Upper lobe of left lung (tissue), 6 donors: ENCODE measurements at places on chromosomes 7 and 10. TPM values are rescaled to one million over a fixed set of nuclear protein-coding genes. Genes with fewer than 3 reads are reported as not detected.

DNA sequence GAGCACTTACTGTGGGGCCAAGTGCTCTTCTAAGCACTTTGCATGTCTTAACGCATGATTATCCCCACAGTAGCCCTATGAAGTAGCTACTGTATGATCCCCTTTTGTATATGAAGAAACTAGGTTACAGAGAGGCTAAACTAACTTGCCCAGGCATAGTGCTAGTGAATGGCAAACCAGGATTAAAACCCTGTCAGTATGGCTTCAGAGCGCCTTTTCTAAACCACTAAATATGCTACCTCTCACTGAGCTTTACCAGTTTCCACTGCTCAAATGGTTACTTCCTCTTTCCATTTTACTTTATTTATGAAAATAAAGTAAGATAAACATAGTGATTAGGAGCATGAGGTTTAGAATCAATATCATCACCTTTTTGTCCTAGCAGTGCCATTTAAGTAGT, 73.6 kb downstream of the PODXL start:
- no peak for DNase-seq
- no peak overlapping the region for H3K4me3 ChIP-seq
- H3K27me3 ChIP-seq = no peaks in the 10 kb centered on the region
- H3K36me3 ChIP-seq = peaks cover 17% of the 10 kb centered on the region
- peaks cover 14% of the 10 kb centered on the region for H3K4me1 ChIP-seq

GRCh38 chr10:30073767-30074060, 14.3 kb upstream of the JCAD start:
- no peaks in the 10 kb centered on the region for H3K36me3 ChIP-seq
- no peak overlapping the region for H3K27ac ChIP-seq
- no peaks in the 10 kb centered on the region for H3K27me3 ChIP-seq
- no peaks in the 10 kb centered on the region for H3K4me1 ChIP-seq
- no peak for DNase-seq
- H3K4me3 ChIP-seq = no peak overlapping the region

- no peaks in the 10 kb centered on the region for H3K27me3 ChIP-seq
- no peaks in the 10 kb centered on the region for H3K36me3 ChIP-seq
- H3K27ac ChIP-seq = no peak overlapping the region
- H3K4me1 ChIP-seq = no peaks in the 10 kb centered on the region
- no peak overlapping the region for H3K4me3 ChIP-seq
Measured at GRCh38 chr7:71548746-71549145, 416.8 kb downstream of the GALNT17 start.

GRCh38 chr7:6409091-6409490, 38.7 kb downstream of the DAGLB start:
- H3K27ac ChIP-seq = peak overlapping the region; percentile 1
- peaks cover 82% of the 10 kb centered on the region for H3K36me3 ChIP-seq
- DNase-seq = no peak
- no peaks in the 10 kb centered on the region for H3K4me1 ChIP-seq
- no peak overlapping the region for H3K4me3 ChIP-seq

- no peaks in the 10 kb centered on the region for H3K36me3 ChIP-seq
- no peak overlapping the region for H3K4me3 ChIP-seq
- no peaks in the 10 kb centered on the region for H3K4me1 ChIP-seq
- no peak for DNase-seq
- no peaks in the 10 kb centered on the region for H3K27me3 ChIP-seq
- H3K27ac ChIP-seq = no peak overlapping the region
Measured at GRCh38 chr7:137306748-137307147, 36.8 kb downstream of the PTN start.

DNA sequence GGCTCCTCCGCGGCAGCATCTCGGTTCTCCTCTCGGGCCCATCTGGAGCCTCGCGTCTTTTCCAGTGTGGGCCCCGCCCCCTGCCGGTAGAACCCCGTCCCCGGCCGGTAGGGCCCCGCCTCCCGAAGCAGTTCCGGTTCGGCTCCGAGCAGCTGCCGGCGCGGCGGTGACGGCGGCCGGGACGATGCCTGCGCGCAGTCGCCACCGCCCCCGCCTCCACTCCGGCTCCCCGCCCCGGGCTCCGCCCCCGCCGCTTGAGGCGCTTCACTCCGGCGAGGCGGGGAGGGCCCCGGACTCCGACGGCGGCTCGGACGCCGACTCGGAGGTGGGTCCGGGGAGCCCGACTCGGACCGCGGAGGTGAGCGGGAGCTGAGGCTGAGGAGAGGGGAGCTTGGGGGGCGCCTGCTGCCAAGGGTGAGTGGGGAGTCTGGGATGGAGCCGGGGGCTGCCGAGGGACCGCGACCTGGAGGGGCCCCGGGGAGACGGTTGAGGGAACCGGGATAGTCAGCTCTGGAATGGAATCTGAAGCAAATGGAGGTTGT, at the start of gene SAMD8:
Gene SAMD8, plus strand, starts transcription at position 292 of the 542 bp plus-strand sequence. CDS start 38,873 bp downstream, outside the sequence.
- no peaks in the 10 kb centered on the region for H3K36me3 ChIP-seq
- no peaks in the 10 kb centered on the region for H3K27me3 ChIP-seq
- peak; percentile 98 for DNase-seq
- H3K4me3 ChIP-seq = peak within 1 kb of the TSS; percentile 70

DNA sequence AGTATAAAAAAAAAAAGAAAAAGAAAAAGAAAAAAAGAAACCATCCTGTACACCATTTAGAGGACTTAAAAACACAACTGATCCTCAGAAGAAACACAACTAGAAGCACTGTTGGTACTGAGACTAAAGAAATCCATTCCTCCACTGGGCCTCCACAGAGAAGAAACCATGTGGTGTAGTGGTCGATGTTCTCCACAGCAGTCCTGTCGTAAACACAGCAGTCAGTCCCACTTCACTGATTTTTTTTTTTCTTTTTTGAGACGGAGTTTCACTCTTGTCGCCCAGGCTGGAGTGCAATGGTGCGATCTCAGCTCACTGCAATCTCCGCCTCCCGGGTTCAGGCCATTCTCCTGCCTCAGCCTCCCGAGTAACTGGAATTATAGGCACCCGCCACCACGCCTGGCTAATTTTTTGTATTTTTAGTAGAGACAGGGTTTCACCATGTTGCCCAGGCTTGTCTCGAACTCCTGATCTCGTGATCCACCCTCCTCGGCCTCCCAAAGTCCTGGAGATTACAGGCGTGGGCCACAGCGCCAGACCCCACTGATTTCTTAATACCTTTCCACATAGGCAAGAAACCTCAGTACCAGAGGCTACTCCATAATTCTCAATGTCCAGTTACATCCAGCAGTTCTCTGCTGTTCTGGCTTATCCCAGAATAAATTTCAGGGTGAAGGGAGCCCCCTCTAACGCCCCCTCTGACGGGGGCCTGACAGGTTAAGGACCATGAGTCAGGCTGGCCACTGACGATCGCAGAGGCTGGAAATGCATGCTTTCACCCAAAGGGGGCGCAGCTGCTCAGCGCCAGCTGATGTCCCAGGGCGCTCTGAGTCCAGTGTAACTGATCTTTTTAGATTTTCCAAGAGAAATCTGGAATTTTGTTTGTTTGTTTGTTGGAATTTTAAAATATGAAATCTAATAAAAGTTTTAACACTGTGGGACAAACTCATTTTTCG, 24.8 kb upstream of the FFAR4 start:
- no peaks in the 10 kb centered on the region for H3K27me3 ChIP-seq
- H3K36me3 ChIP-seq = no peaks in the 10 kb centered on the region
- H3K27ac ChIP-seq = no peak overlapping the region
- no peak overlapping the region for H3K4me3 ChIP-seq

DNA sequence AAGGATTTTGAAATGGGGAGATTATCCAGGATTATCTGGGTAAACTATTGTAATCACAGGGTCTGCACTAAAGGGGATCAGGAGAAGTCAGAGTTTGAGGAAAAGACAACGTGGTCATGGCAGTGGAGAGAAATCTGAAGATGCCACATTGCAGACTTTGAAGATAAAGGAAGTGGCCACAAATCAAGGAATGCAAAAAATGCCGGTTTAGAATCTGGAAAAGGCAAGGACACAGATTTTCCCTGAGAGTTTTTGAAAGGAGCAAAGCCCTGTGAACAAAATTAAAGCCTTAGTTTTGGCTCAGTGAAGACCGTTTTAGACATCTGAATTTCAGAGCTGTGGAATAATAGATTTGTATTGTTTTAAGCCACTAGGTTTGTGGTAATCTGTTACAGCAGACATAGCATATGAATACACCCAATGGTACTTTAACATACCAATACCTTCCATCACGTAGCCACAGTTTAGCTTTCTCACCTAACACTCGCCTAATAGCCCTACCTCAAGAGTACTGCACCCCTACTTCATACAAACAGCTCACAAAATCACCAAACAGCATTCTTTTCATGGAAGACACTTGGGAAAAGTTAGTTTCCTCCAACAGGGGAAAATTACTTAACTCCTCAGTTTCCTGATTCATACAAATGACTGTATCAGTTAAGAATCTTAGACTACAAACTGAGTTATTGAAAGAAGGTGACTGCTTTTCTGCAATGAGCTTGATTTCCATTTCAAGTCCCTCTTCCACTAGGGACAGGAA, 446.5 kb downstream of the INHBA start:
- no peaks in the 10 kb centered on the region for H3K27me3 ChIP-seq
- no peaks in the 10 kb centered on the region for H3K36me3 ChIP-seq
- no peak overlapping the region for H3K27ac ChIP-seq
- no peak overlapping the region for H3K4me3 ChIP-seq
- H3K4me1 ChIP-seq = no peaks in the 10 kb centered on the region

DNA sequence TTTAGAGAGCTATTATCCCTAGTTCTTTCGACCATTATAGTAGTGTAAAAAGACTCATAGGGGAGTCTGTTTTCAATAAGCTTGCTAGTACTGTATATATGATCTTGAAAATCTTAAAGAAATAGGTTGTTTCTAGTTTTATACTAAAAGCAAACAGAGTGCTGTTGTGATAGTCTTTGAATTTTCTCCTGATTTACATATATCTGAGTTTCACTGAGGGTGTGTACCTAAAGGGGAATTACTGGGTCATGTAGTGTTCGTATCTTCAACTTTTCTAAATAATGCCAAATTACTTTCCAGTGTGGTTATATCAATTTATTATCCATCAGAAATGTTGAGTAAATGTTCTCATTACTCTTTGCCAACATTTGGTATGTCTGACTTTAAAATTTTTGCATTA, 70.8 kb upstream of the BAMBI start:
- no peaks in the 10 kb centered on the region for H3K27me3 ChIP-seq
- DNase-seq = no peak
- H3K36me3 ChIP-seq = peaks cover 28% of the 10 kb centered on the region

- H3K27ac ChIP-seq = no peak overlapping the region
- H3K36me3 ChIP-seq = no peaks in the 10 kb centered on the region
- no peaks in the 10 kb centered on the region for H3K27me3 ChIP-seq
- DNase-seq = no peak
- H3K4me1 ChIP-seq = no peaks in the 10 kb centered on the region
- H3K4me3 ChIP-seq = no peak overlapping the region
Measured at GRCh38 chr7:18352339-18353255, 143.0 kb upstream of the HDAC9 start.

DNA sequence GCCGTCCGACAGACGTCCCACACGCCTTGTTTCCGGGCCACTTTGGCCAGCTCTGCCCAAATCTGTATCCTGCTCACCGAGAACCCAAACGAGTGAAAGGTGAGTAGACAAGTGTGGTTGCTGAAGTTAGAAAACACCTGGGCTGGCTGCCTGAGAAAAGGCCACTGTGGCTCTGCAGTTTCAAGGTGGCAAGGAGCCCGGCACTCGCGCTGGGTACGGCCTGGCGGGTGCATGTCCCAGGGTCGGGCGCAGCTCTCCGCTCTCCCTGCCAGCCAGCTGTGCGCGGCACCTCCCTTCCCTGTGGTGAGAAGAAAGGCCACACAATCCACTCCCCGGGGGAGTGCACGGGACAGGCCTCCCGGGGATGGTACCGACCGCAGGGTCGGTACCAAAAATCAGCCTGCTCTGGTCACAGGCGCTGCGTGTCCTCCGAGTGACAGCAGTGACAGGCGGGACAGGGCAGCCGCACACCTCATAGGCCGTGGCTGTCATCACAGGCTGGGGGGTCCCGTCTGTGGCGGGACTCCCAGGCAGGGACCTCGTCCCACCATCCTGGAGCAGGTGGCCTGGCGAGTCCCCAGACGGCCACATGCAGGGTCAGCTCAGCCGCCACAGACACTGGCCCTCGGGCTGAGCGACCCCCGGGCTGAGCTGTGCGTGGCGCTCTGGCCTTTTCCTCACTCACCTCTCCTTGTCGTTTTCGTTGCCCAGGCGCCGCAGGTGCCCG, 22.8 kb downstream of the CFAP46 start:
- H3K27ac ChIP-seq = no peak overlapping the region
- no peaks in the 10 kb centered on the region for H3K4me1 ChIP-seq
- DNase-seq = peak; percentile 69
- no peak overlapping the region for H3K4me3 ChIP-seq
- no peaks in the 10 kb centered on the region for H3K27me3 ChIP-seq

DNA sequence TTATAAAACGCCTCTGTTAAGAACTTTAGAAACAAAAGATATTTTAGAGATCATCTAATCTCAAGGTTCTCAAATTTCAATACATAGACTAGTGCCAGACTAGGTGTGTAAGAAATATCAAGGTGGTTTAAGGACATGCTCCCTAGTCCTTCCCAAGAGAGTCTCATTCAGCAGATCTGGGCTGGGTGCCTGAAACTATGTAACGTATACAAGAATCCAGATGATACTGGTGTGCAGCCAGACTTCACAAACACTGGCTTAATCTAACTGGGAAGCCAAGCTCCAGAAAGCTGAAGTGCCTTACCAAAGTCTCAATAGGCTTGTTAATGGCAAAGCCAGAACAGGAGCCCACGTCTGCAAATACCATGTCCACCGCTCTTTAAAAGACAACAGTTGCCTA, 105.0 kb upstream of the AMPH start:
- no peaks in the 10 kb centered on the region for H3K27me3 ChIP-seq
- no peak overlapping the region for H3K4me3 ChIP-seq
- H3K27ac ChIP-seq = no peak overlapping the region
- H3K36me3 ChIP-seq = peaks cover 29% of the 10 kb centered on the region
- DNase-seq = no peak
- no peaks in the 10 kb centered on the region for H3K4me1 ChIP-seq

- DNase-seq = no peak
- no peak overlapping the region for H3K27ac ChIP-seq
- H3K27me3 ChIP-seq = no peaks in the 10 kb centered on the region
Measured at GRCh38 chr10:35097510-35097909, 7.4 kb upstream of the CUL2 start.

- H3K4me1 ChIP-seq = peaks cover 19% of the 10 kb centered on the region
- H3K4me3 ChIP-seq = peak overlapping the region; percentile 50
- H3K27me3 ChIP-seq = no peaks in the 10 kb centered on the region
- no peaks in the 10 kb centered on the region for H3K36me3 ChIP-seq
Measured at GRCh38 chr7:105268056-105268455, 120.7 kb downstream of the SRPK2 start.

GRCh38 chr7:1274121-1274875, 41.6 kb downstream of the UNCX start:
- H3K27ac ChIP-seq = no peak overlapping the region
- peak; percentile 71 for DNase-seq
- no peaks in the 10 kb centered on the region for H3K4me1 ChIP-seq

GRCh38 chr10:22606164-22606614, 108.2 kb downstream of the PIP4K2A start:
- H3K36me3 ChIP-seq = no peaks in the 10 kb centered on the region
- H3K4me3 ChIP-seq = no peak overlapping the region

GRCh38 chr7:630539-630938, 96.0 kb upstream of the DNAAF5 start:
- H3K27ac ChIP-seq = no peak overlapping the region
- no peak for DNase-seq
- no peaks in the 10 kb centered on the region for H3K27me3 ChIP-seq
- no peaks in the 10 kb centered on the region for H3K4me1 ChIP-seq

The GPR15LG gene
- total RNA-seq = not detected

The PGAM2 gene
- not detected for total RNA-seq

The SOSTDC1 gene
- total RNA-seq = 7.9 TPM

The ARHGAP22 gene
- 1.4 TPM for total RNA-seq

The CPA5 gene
- total RNA-seq = not detected

The EMX2 gene
- total RNA-seq = not detected

The HOXA6 gene
- 4.0 TPM for total RNA-seq

The ANKRD61 gene
- not detected for total RNA-seq

The OR6B1 gene
- not detected for total RNA-seq

The LCOR gene
- 28.4 TPM for total RNA-seq

The CCDC7 gene
- 18.8 TPM for total RNA-seq
